ENCODE measurements at places on chromosomes 12 and 14.
A peak's percentile ranks its signal among the peaks of the same experiment; 100 is the strongest.

- DNase-seq: no peak
These were observed 27.5 kb upstream of the MMP17 start for GRCh38 chr12:131800594-131801135.

DNA sequence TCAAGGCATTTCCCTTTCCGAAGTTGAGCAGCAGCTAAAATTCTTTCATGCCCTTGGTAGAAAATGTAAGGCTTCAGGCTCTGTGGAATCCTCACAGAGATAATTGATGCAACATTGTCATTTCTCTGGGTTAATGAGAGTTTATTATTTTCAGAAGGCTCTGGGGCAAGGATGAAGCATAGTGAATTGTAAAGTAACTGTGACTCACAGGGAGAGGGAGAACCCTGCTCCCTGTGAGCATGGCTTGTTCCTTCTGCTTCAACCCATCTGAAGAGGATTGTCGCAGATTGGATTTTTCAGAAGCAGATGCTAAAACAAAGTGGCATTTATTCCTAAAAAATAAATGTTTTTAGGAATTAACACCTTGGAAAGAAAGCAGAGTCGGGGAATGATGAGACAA, 41.2 kb downstream of the APOBEC1 start:
- DNase-seq: peak; percentile 47

GRCh38 chr14:100802766-100803165, 23.2 kb upstream of the MEG3 start:
- no peak for DNase-seq

GRCh38 chr12:117298648-117299225, 62.7 kb downstream of the NOS1 start:
- no peak for DNase-seq

- no peak for DNase-seq
These were observed 207.4 kb downstream of the TMEM132D start for GRCh38 chr12:129696405-129696804.

DNA sequence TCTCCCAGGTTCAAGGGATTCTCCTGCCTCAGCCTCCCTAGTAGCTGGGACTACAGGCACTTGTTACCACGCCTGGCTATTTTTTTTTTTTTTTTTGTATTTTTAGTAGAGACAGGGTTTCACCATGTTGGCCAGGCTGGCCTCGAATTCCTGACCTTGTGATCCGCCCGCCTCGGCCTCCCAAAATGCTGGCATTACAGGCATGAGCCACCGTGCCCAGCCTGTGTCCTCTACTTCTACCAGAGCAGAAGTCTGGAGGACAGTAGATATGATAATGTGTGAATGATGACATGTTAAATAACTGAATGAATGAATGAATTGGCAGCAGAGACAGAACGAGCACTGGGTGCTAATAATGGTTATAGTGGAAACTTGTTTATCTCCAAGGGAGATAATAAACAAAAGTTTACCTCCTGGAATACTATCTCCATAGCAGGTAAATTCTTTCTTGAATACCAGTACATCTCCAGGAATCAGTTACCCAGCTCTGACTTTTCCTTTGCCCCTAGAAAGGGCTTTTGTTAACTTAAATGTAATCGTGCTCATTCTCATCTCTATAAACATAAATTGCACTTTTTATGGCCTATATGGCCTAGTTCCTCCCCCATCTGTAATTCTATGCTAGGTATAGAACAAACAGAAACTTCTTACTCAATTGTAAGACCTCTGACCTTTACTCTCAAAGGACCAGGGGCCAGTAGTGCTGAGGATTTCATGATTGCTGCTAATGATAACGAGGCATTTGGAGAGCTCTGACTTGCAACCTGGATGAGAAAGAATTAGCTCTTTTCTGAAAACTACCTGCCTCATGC, 7.2 kb upstream of the LGALS3 start:
- DNase-seq: no peak

DNA sequence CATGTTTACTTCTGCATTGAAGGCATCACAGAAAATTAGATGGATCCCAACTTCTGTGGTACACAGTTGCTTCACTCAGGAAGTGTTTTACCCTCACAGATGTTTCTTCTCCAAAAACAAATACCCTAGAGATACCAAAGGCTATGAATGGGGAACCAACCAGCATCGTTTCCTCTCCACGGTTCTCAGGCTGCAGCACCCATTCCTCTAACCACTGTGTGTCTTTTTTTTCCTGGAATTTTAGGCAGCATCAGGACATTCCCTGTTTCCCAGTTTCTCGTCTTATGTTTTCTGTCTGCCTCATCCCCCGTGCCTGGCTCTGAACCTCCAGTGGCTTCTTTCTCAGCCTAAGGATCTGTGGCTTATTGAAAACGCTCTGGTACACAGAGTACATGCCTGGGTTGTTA, 72.0 kb upstream of the TBX5 start:
- no peak for DNase-seq

GRCh38 chr12:115973968-115974724, 303.3 kb downstream of the MED13L start:
- no peak for DNase-seq

- no peak for DNase-seq
These were observed 281.5 kb downstream of the CACNA1C start for GRCh38 chr12:2334271-2334670.

- peak; percentile 44 for DNase-seq
These were observed 57.9 kb downstream of the GPR68 start for GRCh38 chr14:91186515-91187066.

DNA sequence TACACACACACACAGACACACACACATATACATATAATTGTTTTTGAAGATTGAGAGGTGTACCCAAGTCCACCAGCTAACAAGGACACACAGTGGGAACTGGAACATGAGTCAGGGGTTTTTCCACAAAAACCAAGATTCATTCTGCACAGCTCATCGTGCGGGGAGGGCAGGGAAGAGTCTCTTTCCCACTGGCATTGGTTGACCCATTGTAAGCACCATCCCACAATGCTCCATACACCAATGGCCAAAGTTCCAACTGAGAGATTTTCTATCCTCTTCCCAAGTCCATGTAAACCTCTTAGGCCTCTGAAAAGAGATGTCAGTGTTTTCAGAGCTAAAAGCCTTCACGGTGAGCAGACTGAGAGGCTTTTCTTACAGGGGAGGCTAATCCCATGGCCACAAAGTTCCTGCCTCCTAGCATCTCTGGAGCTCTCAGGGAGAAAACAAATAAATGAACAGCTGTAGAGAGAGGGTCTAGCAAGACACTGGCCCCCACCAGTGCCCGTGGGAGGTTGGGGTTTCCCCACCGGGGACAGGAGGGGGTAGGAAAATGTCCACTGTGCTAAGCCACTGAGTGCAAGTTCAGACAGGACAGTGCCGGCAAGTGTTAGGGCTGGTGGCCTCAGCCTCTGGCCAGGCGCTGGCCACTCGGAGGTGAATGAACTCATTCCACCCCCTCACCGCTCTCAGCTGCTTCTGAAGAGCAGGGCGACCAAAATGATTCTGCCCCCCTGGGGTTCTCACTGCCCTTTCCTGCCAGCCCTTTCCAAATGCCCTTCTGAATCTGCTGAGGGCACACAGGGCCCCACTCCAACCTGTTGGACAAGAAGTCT, 21.5 kb upstream of the TC2N start:
- DNase-seq: no peak

- no peak for DNase-seq
These were observed 337.5 kb downstream of the CCDC91 start for GRCh38 chr12:28527631-28528249.

- no peak for DNase-seq
These were observed 655 bp upstream of the DYNLL1 start for GRCh38 chr12:120495186-120495730.

All from GM03348 (cell line).